ENCODE measurements at places on chromosomes 1 and 21. TPM values are rescaled to one million over a fixed set of nuclear protein-coding genes. Genes with fewer than 3 reads are reported as not detected.

Gene KDF1
- 9.3 TPM for total RNA-seq

Gene GNAT2
- not detected for total RNA-seq

Gene OTUD3
- total RNA-seq, result 8.6 TPM

Gene KCNH1
- not detected for total RNA-seq

Gene LCE1F
- total RNA-seq, result not detected

Gene ADORA3
- 5.6 TPM for total RNA-seq

Gene TRAF3IP3
- 8.3 TPM for total RNA-seq

Gene HSPA6
- total RNA-seq, result 42.5 TPM

Gene SPATA17
- total RNA-seq, result 13.4 TPM

Gene KISS1
- total RNA-seq, result not detected

Gene HSD3B1
- not detected for total RNA-seq

Gene KLHDC9
- 13.0 TPM for total RNA-seq

Gene ZBTB7B
- total RNA-seq, result 41.9 TPM

Gene ADAMTS4
- total RNA-seq, result 18.8 TPM

Gene OR2M3
- total RNA-seq, result not detected

Gene NMNAT1
- 7.9 TPM for total RNA-seq

Gene LRRN2
- 4.4 TPM for total RNA-seq

Gene ZNF683
- total RNA-seq, result 0.40 TPM

Gene OBSCN
- 47.3 TPM for total RNA-seq

Gene PRELP
- 18.9 TPM for total RNA-seq

Gene C1orf122
- total RNA-seq, result 53.8 TPM

Gene RAD54L
- 2.1 TPM for total RNA-seq

Gene TFF2
- total RNA-seq, result not detected

Gene MIXL1
- total RNA-seq, result 0.49 TPM

Gene ZNF691
- 8.2 TPM for total RNA-seq

Gene DUSP23
- 25.8 TPM for total RNA-seq

Gene SLC22A15
- total RNA-seq, result 12.7 TPM

Gene CSF1
- 65.3 TPM for total RNA-seq

Gene NBPF4
- not detected for total RNA-seq

Gene PDC
- total RNA-seq, result not detected

Gene INKA2
- total RNA-seq, result 12.5 TPM

Gene LCE6A
- total RNA-seq, result not detected

Gene PRMT6
- 14.1 TPM for total RNA-seq

Gene PROK1
- not detected for total RNA-seq

Gene SPATA6
- total RNA-seq, result 31.0 TPM

Gene SPRR1A
- total RNA-seq, result not detected

Gene ARHGAP30
- 10.5 TPM for total RNA-seq

Gene TFAP2E
- 2.5 TPM for total RNA-seq

Gene OR2T2
- total RNA-seq, result not detected

Gene SAMD11
- 7.8 TPM for total RNA-seq

Data from lung (tissue), 17 donors.